ENCODE measurements at places on chromosomes 6 and 20.

- DNase-seq: peak; percentile 22
These were observed 95.6 kb downstream of the RAMACL start for GRCh38 chr6:166490671-166491500.

- DNase-seq: no peak
These were observed 238.2 kb upstream of the ZNF217 start for GRCh38 chr20:53831812-53832211.

- DNase-seq: no peak
These were observed at the start of gene PROKR2 for GRCh38 chr20:5316188-5317158. Gene PROKR2 (minus strand): TSS chr20:5316954. CDS start chr20:5314369, 2,585 bp downstream.

- DNase-seq: no peak
These were observed 284.5 kb upstream of the GJE1 start for GRCh38 chr6:141848029-141848890.

DNA sequence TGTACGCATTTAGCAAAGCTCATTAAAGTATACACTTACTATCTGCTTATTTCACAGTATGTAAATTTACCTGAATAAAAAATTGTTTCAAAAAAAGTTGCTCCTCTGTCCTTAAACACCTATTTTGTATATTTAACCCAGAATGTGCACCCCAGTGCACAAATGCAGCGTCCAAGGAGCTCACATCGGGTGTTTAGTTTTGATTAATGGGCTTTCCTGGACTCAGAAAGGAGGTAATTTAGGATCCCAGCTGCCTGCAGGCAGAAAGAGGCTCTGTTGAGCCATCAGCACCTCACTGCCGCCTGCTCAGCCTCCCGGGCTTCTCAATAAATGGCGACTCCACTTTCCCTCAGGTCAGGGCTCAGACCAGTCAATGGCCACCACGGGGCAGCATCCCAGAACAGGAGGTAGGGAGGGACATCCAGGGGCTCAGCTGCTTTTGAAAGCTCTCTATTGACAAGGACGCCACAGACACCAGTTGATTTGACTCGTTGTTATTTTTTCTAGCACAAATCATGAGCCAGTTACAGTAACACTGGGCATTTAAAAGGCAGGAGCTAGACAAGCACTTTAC lies 70.2 kb upstream of the TBC1D7 start:
- no peak for DNase-seq

- no peak for DNase-seq
These were observed 38.0 kb upstream of the FAM83D start for GRCh38 chr20:38888059-38888831.

DNA sequence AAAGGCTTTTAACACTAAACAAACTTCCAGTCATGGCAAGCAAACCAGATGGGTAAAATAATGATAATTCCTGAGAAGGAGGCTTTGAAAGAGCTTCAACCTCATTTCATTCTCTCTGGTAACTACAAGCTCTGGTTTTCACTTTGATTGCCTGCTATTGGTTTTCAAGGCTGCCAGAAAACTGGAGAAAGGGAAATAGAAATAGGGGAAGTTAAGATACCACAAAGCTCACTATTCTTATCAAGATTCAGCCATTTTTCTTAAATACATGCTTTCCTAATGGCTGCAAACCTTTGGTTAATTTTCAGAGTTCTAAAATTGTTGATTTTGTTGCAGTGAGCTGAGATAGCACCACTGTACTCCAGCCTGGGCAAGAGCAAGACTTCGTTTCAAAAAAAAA lies 42.5 kb upstream of the NELFCD start:
- no peak for DNase-seq

DNA sequence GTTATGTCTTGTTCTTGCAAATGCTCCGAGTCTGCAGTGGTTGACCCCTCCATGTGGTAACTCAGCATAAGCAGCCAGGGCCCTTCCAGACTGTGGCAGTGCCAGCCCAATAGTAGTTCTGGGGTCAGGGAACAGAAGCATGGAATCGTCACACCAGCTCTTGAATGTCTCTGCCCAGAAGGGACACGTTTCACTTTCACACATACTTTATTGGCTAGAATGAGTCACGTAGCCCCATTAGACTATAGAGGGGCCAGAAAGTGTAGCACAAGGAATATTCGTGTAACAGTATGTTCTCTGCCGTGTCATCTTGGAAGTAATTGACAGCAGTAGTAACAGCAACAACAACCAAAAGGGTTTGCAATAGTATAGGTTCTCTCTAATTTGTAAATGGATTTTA lies 254.7 kb downstream of the FARS2 start:
- DNase-seq: no peak
